Erythroblast (primary cell): ENCODE measurements at places on chromosomes 2 and 18.

DNA sequence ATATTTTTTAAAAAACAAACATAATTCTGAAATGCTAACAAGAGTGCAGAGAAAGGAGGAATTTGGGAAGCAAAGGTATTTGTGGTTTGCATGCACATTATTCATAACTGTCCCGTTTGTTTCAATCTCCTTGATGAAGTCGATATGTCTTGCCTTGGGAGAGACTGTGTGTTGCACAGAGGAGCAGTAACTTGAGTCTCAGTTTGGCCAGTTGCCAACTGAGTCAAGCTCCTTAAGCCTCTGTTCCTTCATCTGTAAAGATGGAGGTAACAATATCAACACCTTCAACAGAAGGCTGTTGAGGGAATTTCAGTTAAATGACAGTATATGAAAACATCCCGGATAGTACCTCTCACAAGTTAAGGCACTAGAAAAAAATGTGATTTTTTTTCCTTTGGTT lies 226.2 kb downstream of the ASXL3 start:
- peak; percentile 8 for DNase-seq

- no peak for DNase-seq
Observed at GRCh38 chr2:221494556-221494955, 77.5 kb downstream of the EPHA4 start.

DNA sequence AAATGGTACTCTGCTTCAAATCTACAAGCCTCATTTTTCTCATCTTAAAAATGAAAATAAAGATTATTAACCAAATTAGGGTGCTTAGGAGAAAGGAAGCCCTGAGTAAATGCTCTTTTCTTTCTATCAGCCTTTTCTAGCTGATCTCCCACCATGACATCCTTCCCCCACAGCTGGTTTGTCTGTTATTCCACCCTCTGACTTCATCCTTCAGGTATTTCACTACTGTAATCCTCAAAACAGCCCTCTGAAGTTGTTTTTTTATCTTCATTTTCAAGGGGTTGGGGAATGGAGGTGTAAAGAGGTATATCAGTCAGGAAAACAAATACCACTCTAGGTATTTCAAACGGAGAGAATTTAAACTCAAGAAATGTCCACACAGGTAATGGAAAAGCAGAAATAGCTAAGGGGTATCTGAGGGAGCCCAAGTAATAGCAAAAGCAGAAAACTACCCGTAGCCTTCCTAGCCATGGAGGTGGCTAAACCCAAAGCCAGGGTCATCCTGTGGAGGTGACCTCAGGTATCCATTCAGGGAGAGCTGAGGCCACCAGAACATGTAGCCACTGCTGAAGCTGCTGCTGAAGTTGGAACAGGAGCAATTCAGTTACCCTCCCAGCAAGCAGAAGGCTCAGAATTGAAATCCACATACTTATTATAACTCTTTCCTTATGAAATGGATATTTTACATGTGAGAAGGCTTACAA lies 990.9 kb upstream of the ACVR2A start:
- no peak for DNase-seq

DNA sequence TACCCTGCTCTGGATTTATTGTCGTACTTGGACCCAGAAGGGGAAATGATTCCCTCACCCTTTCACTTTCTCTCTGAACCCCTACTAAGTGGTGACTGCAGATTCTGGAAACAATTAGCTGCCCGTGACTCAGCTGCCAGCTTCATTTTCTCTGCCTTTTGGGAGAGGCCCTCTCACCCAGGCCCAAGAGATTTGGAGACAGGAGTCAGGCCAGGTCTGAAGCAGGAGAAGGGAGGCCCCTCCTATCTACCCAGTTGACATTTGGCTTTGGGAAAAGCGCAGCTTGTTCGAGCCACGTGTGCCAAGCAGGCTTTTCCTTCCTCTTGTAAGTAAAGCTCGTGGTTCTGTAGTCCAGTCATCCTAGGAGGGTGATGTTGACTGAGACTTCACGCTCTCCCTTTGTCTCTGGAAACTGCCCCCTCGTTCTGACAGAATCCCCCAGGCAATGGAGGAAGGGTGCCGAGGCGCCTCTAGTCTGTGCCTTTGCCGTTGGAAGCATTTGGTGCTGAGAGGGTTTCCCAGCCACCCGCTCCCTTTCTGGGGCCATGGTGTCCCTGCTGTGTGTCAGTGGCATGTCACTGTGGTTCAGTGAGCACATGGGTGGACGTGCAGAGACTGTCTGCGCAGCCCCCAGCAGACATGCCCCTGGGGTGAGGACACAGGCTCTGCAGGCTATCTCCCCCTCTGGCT lies 8.6 kb downstream of the OXER1 start:
- DNase-seq: no peak

DNA sequence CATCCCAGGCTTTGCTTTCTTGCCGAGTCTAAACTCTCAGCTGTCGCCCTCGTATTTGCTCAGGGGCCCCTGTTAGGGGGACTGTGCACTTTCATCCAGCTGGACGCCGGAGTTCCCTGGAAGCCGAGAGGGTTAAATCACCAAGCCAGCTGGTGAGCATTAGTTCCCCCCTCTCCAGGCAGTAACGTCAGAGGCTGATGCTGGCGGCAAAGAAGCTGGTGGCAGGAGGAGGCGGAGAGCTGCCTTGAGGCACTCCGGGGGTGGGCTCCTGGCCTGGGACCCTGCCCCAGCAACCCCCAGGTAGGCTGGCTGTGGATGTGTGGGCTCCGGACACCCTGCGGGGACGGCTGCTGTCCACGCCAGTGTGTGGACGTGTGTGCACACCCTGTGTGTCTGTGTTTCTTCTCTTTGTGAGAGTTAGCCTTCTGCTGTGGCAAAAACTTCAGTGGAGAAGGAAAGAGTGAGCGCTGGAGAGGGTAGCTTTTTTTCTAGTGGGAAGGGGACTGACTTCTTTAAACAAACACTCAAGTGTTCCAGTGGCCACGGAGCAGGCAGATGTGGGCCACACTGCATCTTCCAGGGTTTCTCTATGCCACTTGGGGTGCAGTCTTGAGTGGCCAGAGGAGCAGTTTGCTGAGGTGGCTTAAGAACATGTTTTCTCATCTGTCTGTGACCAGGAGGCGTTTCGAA lies 84.7 kb downstream of the GLI2 start:
- no peak for DNase-seq

DNA sequence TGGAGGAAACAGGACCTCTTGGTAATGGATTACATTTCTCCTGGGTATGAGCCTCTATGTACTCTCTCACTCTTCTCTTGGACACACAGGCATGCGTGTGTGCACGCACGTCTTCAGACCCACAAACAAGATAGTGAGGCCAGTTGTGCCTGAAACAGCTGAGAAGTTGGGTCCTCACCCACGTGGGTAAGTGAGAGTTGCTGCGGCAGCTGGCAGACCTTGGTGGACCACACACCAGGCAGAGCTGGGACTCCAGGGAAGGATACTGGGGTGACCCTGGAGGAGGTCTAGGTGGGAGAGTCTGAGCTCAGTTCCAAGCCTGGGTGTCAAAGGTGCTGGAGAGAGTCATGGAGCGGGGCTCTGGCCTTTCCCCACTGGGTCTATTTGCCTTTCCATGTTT lies 194.3 kb downstream of the HAUS1 start:
- DNase-seq: no peak

DNA sequence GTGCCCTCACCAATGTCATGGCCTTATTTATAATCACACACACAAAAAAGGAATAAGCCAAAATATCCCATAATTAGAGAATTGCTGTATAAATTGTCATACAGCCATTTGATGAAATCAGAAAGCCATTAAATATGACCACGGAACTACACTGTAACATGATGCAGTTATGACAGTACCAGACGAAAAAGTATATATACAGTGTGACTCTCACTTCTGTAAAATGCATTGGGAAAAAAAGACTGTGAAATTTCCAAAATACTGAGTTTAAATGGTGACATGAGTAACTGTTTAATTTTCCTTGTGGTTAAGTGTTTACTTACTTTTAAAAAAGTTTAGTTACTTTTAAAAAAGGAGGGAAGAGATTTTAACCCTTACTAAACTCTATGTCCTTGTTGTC lies 25.4 kb downstream of the UXS1 start:
- no peak for DNase-seq

GRCh38 chr2:14451312-14451711 lies 181.2 kb upstream of the LRATD1 start:
- no peak for DNase-seq

- no peak for DNase-seq
Observed at GRCh38 chr2:186508263-186508662, 22.2 kb downstream of the ZC3H15 start.

- DNase-seq: peak; percentile 10
Observed at GRCh38 chr2:39127973-39128372, 7.1 kb upstream of the SOS1 start.

- no peak for DNase-seq
Observed at GRCh38 chr2:67234440-67234839, 162.7 kb upstream of the ETAA1 start.

- no peak for DNase-seq
Observed at GRCh38 chr2:231479455-231479854, 15.2 kb upstream of the NCL start.

- peak; percentile 49 for DNase-seq
Observed at GRCh38 chr2:199940373-199940772, 14.9 kb downstream of the TYW5 start.

DNA sequence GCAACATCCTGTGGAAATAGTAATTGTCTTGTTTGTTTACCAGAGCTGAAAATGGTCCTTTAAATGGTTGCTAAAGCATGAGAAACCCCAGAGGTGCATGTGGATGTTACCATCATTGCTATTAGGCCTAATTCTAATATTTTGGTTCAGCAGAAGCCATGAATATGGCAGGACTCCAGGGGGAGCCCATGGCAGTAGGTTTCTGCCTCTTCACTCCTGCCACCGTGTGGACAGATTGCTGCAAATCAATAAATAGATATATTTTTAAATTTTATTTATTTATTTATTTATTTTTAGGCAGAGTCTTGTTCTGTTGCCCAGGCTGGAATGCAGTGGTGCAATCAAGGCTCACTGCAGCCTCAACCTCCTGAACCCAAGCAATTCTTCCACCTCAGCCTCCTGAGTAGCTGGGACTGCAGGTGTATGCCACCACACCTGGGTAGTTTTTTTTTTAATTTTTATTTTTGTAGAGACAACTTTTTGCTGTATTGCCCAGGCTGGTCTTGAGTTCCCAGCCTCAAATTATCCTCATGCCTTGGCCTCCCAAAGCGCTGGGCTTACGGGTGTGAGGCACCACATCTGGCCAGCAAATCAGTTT lies 54.9 kb upstream of the CAPN13 start:
- DNase-seq: peak; percentile 71

- DNase-seq: no peak
Observed at GRCh38 chr2:16972276-16972675, 306.6 kb upstream of the CYRIA start.

DNA sequence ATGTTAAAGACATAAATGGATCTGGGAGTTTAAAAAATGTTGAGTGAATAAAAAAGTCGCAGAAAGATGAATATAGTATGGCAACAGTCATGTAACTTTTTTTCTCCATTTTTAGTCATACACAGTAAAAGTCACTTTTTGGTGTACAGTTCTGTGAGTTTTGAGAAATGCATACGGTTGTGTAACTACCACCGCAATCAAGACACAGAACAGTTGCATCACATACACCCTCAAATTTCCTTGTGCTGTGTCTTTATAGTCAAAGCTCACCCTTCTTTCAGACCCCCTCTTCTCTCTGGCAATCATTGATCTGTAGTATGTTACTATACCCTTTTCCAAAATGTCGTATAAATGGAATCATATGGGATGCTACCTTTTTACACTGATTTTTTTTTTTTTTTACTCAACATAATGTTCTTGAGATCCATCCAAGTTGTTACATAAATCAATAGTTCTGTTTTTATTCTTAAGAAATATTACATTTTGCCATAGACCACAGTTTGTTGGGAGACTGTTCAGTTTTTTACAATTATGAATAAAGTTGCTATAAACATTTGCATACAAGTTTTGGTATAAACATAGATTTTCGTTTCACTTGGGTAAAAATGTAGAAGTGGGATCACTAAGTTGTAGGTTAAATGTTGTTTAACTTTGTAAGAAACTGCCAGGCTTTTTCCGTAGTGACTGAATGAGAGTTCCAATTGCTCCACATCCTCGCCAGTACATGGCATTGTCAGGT lies 35.4 kb upstream of the AGFG1 start:
- DNase-seq: no peak

- DNase-seq: no peak
Observed at GRCh38 chr2:15653806-15654726, 62.4 kb downstream of the DDX1 start.

- peak; percentile 7 for DNase-seq
Observed at GRCh38 chr2:81266106-81266505, 961.6 kb upstream of the LRRTM1 start.

- no peak for DNase-seq
Observed at GRCh38 chr2:240107477-240107796, 28.7 kb downstream of the COPS9 start.

GRCh38 chr2:219285894-219286425 lies 6.8 kb downstream of the DNAJB2 start:
- no peak for DNase-seq

DNA sequence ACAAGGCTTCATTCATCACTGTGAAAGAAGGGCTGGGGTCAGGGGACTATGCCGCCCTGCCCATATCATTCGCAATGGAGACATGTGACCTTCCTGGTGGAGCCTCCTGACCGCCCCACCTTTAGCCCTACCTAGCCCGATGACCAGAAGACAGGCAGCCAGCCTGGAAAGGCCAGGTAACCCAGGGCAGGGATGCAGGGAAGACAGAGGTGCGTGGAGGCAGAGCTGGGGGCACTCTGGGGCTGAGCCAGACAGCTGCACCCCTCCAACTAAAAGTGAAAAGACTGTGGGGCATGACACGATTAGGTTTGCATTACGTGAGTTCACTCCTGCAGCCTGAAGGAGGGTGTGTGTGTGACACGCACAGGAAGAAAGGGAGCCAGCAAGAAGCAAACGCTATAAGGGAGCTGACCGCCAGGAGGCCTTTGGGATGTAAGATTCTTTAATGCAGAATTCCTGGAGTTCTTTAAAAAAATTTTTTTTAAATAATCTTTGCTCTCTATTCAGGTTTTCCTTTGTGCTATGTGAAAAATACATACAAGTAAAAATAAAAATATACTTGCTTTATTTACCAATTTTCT lies 3.7 kb upstream of the HES6 start:
- no peak for DNase-seq

GRCh38 chr2:129766374-129766993 lies 213.0 kb upstream of the RAB6C start:
- DNase-seq: no peak

- no peak for DNase-seq
Observed at GRCh38 chr18:10315522-10315921, 138.9 kb upstream of the APCDD1 start.

DNA sequence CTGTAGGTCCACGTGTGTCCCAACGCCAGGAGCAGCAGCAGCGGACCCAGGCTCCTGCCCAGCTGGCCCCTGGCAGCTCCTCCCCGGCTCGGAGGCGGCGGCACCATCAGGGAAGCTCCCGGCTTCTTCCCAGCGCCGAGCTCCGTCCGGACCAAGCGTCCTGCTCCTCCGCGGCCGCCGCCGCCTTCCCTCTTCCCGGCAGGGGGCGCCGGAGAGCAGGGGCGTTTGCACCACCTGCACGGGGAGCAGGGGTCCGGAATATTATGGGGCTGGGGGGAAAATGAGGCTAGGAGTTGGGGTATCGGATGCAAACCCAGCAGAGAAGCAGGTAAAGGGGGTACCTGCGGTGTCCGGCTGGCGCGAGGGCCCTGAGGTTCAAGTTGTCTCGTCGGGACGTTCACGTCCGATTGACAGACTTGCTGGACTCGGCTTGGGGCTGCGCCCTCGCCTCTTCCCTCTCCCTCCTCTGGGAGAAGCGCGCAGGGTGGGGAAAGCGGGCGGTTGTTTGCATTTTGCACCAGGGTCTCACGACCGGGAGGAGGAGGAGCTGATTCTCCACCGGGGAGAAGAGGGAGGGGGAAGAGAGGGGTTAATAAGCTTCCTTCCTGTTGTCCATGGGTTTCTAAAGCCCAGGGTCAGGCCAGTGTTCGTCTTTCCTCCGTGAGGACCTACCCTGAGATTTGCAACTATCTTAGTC lies at the start of gene CCBE1:
Gene CCBE1 (minus strand): TSS at position 188 of the 697 bp plus-strand sequence.
- peak; percentile 53 for DNase-seq
